K562 (cell line): ENCODE measurements at places on chromosomes 5 and 9. TPM values are rescaled to one million over a fixed set of nuclear protein-coding genes. Genes with fewer than 3 reads are reported as not detected.

GRCh38 chr5:176740702-176741496 lies 69.5 kb upstream of the UNC5A start:
- no peak for DNase-seq

DNA sequence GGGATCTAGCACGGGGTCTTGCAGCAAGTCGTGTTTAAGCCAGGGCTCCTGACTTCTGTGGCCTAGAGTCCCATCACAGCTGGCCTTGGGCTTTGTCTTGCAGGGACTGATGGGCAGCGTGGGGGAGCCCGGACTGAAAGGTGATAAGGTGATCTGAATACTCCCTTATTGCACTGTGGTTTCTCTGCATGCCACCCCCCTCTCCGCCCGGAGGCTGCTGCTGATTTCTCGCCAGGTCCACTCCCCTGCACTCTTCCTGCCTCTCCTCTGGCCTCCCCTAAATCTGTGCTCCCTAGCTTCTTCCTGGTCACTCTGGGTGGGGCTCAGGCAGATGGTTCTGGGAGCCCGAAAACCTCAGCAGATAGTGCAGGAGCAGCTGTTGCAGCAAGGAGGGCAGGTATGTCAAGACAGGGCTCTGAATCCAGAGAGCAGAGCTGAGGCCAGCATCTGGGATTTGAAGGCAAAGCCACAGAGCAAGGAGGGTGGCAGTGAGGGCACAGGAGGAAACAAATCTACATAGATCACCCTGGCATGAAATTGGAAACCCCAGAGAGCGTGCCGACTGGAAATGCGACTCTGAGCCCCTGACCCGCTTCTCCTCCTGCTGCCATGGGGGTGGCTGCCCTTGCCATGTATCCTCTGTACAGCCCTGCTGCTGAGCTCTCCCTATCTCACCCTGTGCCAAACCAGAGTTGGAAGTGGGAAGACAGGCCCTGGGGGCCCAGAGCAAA lies 76.5 kb downstream of the COL27A1 start:
- DNase-seq, result no peak

Gene BRINP1
- not detected in 2 replicates for total RNA-seq

Gene ADAMTSL2
- total RNA-seq, result 0.04 TPM in 1 of 2 replicates, not detected in the other

Gene SOX30
- not detected in 2 replicates for total RNA-seq
